CD4-positive, alpha-beta T cell (primary cell): ENCODE measurements at places on chromosomes 2 and 18.

DNA sequence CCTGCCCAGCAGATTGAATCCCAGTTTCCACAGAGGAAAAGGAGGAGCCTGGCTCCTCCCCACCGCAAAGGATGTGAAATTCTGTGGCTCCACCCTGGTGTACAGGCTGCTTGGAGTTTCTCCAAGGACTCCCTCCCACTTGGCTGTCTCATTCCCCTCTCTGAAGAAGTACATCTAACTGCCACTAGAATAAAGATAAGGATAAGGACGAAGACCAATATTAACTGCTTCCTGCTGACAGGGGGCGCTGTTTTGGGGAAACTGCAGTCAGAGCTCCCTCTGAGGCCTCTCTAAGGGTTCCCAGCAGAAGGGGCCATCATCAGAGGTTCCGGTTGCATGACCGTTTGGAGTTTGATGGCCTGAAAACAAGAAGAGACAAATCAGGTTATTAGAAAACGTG lies 790.9 kb downstream of the CPS1 start:
- DNase-seq = no peak

GRCh38 chr2:138219961-138220360 lies 255.7 kb downstream of the HNMT start:
- no peak for DNase-seq

DNA sequence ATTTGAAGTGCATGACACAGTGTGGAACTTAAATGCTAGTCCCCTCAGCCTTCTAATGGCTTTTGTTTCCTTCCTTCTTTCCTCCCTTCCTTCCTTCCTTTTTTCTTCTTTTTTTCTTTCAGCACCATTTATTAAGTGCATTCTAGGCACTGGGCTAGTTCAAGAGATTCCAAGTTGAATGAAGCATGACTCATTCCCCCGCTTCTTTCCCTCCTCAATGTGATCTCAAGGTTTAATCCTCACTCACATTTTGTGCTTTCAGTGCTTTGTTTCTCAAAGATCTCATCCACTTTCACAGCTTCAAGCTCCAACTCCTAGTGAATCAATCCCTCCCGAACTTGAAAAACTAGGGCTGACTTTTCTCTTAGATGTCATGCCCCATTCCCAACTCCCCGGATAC lies 90.1 kb downstream of the LBH start:
- no peak for DNase-seq

GRCh38 chr2:180367815-180368214 lies 360.7 kb upstream of the CWC22 start:
- no peak for DNase-seq

DNA sequence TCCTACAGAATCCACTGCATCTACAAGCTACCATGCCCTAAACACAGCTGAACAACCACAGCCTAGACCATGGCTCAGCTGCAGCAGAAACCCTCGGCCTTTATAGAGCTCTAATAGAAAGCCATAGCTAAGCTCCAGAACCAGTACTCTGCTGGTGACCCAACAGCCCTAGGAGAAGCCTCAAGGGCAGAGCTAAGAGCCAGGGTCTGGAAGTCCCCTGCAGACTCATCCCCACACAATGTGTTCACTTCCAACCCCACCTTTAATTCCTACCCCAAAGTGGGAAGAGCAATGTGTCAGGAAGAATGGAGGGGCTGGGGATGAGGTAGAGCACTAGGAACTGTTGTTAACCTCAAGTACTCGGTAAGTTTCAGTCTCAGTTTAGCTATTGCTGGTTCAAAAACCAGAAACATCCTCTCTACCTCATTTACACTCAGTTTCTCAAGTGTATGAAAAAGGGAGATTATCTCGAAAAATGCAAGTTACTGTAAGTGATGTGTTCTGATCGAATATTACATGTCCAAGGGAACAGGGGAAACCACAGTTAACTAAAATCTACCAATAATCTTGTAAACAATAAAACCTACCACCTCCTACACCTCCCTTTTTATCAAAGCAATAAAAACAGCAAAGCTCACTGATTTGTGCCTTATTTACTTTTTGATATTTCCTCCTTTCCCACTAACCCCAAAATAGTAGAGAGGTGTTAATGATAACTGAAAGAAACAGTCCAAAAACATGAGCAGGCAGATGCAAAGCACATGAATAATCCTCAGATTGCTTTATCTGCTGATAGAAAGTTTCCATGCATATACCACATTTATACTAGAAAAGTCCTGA lies 36.2 kb downstream of the THADA start:
- DNase-seq = no peak

DNA sequence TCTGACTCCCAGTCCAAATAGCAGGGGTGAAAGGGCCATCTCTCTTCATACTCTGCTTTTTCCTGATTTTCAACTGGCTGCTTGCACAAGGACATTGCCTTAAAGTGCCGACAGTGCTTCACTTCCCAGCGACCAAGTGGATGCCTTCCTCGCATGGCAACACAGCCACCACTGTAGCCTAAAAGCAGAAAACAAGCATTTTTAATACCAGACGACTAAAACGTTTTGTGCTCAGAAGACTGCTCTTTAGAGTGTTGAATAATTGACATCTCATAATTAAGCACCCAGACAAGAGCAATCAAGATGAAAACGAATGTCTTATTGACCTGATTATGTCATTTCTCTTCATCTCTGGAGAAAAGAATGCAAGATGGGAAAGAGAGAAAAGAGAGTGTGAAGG lies 75.2 kb downstream of the PLA2R1 start:
- no peak for DNase-seq

DNA sequence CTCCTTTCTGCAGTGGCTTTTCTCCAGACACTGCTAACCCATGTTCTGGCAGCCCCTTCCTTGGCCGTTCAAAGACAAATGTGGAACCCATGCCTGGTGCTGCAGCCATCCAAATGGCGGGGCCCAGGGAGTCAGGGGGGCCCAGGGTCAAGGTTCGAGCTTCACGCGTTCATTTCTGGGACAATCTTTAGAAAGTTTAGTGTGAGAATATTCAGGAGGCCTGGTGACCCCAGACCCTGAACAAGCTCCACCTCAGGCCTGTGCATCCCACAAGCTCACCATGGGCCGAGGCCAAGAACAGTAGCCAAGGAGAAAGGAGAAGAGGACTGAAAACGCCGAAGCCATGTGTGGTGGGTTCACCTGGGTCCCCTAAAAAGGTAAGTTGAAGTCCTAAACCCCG lies 54.4 kb downstream of the ANKMY1 start:
- DNase-seq = no peak

DNA sequence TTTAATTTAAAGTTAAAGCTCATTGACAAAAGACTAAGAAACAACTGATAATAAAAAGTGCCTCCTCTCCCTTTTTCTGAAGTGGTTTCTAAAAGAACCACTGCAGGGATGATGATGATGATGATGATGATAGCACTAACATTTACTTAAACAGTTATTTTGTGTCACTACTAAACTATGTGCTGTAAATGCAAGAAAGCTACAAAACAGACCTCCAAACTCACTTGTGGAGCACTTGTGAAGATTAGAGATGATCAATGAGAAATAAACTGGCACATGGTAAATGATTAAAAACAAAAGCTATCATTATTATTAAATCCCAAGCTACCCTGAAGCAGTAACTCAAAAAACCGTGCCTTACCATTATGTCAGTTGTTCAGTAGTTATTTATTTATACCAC lies 88.7 kb downstream of the SLC8A1 start:
- no peak for DNase-seq

DNA sequence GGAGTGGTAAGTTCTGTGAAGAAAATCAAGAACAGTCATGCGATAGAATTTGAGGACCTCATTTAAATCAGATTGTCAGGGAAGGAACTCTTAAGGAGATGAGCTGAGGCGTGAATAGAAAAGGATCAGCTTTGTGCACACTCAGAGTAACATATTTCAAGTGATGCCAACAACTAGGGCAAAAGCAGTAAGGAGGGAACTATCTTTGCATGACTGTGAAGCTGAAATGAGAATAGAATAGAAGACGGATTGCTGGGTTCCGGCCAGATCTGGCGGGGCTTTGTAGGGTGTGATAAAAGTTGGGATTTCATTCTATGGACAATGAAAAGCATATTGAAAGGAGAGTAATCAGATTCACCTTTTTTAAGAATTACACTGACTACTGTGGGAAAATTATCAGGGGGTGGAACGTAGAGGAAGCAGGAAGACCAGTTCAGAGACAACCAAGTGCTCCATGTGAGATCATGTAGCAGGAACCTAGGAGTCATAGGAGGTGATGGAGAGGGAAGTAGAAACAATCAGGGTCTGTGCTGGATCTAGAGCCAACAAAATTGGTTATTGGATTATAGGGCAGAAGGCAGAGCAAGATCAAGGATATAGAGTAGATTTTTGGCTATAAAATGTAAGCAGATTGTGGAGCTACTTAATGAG lies 884.3 kb downstream of the DCC start:
- DNase-seq = no peak

DNA sequence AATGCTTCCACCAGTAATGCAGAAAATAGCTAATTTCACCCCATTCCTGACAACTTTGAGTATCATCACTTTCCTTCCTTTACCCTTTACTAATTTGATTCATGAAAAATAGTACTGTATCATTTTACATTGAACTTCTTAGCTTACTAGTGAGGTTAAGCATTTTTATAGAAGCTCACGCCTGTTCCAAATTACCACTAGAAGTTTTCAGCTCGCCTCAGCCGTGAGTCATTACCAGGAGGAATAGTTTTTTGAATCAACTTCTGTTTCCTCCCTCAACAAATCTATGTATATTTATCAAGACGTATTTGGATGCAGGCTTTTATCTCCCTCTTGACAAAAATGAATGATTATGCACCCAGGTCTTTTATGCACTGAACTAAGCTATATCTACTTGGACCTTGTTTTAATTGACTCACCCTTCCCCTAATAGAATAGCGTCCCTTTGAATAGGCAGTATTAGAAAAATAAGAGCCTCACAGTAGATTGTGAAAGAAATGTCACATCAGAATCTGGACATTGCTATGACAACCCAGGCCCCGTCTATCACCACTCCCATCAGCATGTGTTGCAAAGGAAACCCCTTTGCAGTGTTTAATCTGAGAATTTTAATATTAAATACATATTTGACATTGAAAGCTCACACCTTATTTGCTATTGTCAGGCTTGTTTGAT lies 207.4 kb upstream of the NRP2 start:
- DNase-seq = no peak

GRCh38 chr2:161316701-161317100 lies 8.5 kb downstream of the PSMD14 start:
- no peak for DNase-seq

DNA sequence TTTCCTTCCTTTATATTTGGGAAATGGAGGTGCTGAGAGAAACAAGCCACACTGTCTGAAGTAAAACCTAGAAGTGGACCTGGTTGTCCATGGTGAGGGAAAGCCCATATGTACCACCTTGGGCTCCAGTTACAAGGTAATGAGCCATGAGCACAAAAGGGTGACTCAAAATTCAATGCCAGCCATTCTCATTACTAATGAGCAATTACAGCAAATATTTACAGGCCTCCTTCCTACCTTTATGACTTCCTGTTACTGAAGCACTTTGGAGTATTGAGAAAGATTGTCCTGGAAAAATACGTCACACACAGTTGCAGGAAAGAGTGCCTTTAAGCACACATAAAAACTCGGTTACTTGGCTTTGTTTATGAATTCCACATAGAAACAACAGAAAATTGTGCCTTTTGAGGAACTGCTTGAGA lies 9.1 kb downstream of the EPAS1 start:
- no peak for DNase-seq

DNA sequence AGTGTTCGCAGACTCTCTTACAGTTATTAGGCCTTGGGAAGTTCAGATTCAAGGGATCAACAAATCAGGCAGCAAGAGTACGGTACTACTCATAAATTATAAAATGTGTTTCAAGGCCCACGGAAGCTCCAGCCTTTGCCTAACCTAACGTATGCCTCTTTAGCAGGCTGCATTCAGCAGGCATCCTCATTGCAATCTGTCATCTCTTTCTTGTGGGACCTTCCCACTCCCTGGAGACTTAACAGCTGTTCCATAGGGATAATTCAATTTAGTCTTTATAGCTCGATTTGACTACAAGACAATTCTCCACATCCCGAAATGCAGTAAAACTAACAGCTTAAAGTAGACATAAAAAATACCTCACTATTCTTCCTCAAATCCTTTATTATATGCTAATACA lies 453.7 kb downstream of the CNTNAP5 start:
- DNase-seq = no peak

- DNase-seq = no peak
These were observed 56.0 kb downstream of the HDAC4 start for GRCh38 chr2:239344857-239345216.

DNA sequence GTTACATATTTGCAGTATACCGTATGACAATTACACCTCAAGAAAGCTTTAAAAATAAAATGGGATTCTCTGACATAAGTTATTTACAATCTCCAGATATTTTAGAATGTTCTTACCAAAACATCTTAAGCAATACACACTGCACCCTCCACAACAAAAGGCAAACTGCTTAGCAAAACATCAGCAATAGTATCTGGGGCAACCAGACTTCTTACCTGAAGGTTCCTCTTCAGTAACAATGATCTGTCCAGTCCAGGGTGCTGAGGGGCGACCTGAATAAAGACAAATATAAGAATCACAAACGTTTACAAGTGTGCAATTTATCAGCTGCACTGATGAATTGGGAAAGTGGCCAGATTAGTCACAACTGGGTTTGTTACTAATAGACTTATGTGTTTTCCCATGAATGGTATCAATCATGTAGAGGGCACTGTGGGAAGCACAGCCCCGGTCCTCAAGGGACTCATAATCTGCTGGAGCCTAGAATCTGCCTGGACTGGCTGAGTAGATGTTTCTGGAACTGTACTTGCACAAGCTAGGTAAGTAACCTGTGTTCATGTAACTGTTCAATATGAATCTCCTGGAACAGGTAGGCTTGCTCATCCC lies 70.7 kb downstream of the MYOM1 start:
- no peak for DNase-seq

- DNase-seq = no peak
These were observed 382.5 kb downstream of the CBLN2 start for GRCh38 chr18:72161691-72162090.

- peak; percentile 65 for DNase-seq
These were observed 376.1 kb downstream of the IRS1 start for GRCh38 chr2:226423498-226423960.

DNA sequence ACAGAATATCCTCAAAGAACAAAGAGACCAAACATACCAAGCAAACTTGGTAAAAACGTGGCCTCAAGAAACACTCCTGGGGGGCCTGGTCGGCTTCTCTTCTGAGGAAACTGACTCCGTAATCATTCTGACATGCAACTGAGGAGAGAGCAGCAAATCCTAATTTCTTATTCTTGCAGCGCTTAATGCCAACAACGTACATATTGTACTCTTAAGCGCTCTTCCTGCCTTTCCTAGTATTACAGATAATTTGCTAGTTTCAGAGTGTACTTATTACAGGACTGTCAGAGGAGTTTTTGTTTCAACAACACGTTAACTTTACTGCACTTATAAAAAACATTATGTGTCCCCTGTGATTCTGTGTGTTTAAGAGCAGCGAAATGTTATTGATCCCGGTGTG lies 64.9 kb downstream of the ZNF521 start:
- DNase-seq = no peak

DNA sequence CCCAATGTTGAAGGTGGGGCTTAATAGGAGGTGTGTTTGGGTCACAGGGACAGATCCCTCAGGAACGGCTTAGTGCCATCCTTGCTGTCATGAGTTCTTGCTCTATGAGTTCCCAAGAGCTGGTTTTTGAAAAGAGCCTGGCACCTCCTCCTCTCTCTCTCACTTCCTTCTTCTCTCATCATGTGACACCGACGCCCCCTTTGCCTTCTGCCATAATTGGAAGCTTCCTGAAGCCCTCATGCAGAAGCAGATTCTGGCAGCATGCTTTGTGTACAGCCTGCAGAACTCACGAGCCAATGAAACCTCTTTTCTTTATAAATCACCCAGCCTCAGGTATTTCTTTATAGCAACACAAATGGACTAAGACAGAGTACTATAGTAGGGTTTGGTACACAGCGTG lies 100.4 kb upstream of the SH3BP4 start:
- DNase-seq = no peak

- DNase-seq = no peak
These were observed 203.4 kb upstream of the TNP1 start for GRCh38 chr2:217063238-217063755.
